LHCN-M2 (cell line): ENCODE measurements at places on chromosomes 1 and 21. TPM values are rescaled to one million over a fixed set of nuclear protein-coding genes. Genes with fewer than 3 reads are reported as not detected.
A peak's percentile ranks its signal among the peaks of the same experiment; 100 is the strongest.

The ORC1 gene
- total RNA-seq = 15.6 and 18.2 TPM in 2 replicates

DNA sequence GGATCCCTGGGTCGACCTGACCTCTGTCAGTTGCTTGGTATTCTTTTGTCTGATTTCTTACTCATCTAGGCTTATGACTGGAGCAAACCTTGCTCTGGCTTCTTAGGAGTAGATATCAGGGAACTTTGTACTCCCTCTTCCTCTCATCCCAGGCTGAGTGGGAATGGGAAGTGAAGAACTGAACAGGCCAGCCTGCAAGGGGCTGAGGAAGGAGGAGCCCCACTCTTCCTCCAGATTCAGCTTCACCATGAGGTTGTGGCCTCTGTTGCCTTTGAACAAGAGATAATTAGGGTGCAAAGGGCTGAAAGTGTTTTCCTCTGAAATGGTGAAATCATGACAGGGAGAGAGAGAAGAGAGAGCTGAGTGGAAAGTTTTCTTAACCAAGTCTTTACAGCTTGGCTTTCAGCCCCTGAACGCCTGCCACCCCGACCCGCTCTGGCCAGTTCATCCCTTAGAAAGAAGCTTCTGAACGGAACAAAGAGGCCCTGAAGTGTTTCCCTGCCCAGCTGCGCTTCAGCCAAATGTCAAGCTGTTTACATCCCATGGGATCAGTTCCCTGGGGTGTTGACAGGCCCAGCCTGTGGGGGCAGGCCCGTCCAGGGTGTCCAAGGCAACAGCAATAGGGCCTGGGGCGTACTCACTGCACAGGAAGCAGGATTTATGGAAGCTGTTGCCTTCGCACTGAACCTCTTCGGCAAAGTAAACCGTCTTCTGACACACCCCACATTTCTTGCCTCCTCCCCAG, 11.2 kb downstream of the CSRP1 start:
- DNase-seq = no peak

The ZSCAN20 gene
- 8.0 and 9.0 TPM in 2 replicates for total RNA-seq

GRCh38 chr1:61121631-61122030, 39.3 kb downstream of the NFIA start:
- no peak for DNase-seq

- DNase-seq = peak; percentile 74
Observed at GRCh38 chr21:35643176-35643575, 417.1 kb downstream of the SETD4 start.

The GBP2 gene
- 28.7 and 35.3 TPM in 2 replicates for total RNA-seq

DNA sequence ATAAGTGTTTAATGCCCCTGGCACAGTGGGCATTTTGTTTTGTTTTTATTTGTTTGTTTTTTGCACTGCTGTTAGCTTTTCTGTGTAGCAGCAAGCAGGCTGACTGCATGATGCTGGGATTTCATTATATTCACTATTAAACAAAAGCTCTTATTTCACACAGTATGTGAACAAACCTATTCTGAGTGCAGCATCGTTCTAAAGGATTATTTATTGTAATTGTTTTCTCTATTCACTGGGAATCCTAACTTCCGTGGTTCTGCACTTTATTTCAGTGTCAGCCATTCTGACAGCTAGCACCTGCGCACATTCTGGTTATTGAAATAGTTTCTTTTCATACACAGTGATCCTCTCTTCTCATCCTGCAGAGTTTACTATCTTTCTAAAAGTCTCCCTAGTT, 595.0 kb downstream of the NEGR1 start:
- no peak for DNase-seq
